ENCODE measurements at places on chromosomes 1 and 21. TPM values are rescaled to one million over a fixed set of nuclear protein-coding genes. Genes with fewer than 3 reads are reported as not detected.

GRCh38 chr1:167926486-167926997 lies 9.9 kb upstream of the DCAF6 start:
- DNase-seq: peak; percentile 58
- no peak overlapping the region for H3K4me3 ChIP-seq
- H3K36me3 ChIP-seq: no peaks in the 10 kb centered on the region
- peaks cover 7% of the 10 kb centered on the region for H3K4me1 ChIP-seq
- no peak overlapping the region for H3K27ac ChIP-seq

- no peak overlapping the region for H3K4me3 ChIP-seq
- no peaks in the 10 kb centered on the region for H3K36me3 ChIP-seq
- H3K27me3 ChIP-seq: no peaks in the 10 kb centered on the region
These were observed 226.3 kb upstream of the USP24 start for GRCh38 chr1:55441489-55441888.

DNA sequence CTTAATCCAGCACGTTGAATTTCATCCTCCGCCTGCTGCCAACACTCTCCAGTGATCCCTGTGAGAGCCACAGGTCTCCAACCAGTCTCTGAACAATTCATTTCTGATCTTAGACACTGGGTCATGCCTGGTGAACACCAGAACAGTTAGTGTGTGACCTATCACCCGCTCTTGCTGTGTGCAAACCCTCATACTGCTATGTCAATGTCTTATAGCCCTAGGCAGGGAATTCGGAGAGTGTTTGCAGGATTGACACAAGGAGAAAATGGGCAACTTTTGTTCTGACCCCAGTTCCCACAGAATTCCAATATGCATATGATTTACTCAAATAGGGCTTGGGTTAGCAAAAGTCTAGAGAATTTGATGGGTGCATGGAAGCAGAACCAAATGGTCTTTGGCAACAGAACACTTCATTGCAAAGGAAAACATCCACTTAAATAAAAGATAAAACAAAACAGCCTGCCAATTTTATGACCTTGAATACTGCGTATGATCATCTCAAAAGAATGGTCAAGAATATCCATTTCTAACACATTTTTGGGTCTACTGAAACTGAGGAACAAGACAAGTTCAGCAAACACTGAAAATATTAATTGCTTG lies 23.0 kb upstream of the GUCA2B start:
- H3K27ac ChIP-seq: no peak overlapping the region
- DNase-seq: no peak
- no peaks in the 10 kb centered on the region for H3K36me3 ChIP-seq
- H3K4me1 ChIP-seq: no peaks in the 10 kb centered on the region
- H3K27me3 ChIP-seq: peaks cover 6% of the 10 kb centered on the region

DNA sequence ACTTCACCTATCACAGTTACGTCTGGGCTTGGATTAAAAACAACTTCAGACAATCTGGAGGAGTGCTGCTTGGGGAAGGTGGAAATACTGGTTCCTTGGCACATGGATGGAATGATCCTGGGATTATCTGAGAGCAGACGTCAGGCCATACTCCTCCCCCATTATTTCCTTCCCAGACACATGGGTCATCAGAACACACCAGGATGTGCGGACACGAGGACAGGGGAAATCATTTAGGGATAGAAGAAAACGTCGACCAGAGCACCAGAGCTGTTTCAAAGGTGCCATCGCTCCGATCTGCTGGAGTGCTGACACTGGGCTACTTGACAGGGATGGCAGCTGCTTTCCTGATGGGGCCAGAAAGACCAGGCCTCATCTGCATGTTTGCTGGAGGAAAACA lies 31.8 kb upstream of the ANGPTL7 start:
- H3K4me3 ChIP-seq: no peak overlapping the region
- peaks cover 17% of the 10 kb centered on the region for H3K36me3 ChIP-seq
- peaks cover 27% of the 10 kb centered on the region for H3K4me1 ChIP-seq
- H3K27me3 ChIP-seq: no peaks in the 10 kb centered on the region

- peaks cover 24% of the 10 kb centered on the region for H3K4me1 ChIP-seq
- no peak overlapping the region for H3K4me3 ChIP-seq
- H3K36me3 ChIP-seq: no peaks in the 10 kb centered on the region
- H3K27ac ChIP-seq: peak overlapping the region; percentile 74
These were observed 4.7 kb downstream of the LAX1 start for GRCh38 chr1:203769505-203770343.

Gene RBM34
- polyA plus RNA-seq: 79.7 TPM

Gene ZSCAN20
- 0.50 TPM for polyA plus RNA-seq

Gene RIMKLA
- 0.33 TPM for polyA plus RNA-seq

Gene UBAP2L
- polyA plus RNA-seq: 44.8 TPM

Gene BSND
- not detected for polyA plus RNA-seq

Gene OR6N1
- not detected for polyA plus RNA-seq

Gene THEM5
- polyA plus RNA-seq: not detected

Gene PRAMEF18
- not detected for polyA plus RNA-seq

Gene PFDN2
- 97.5 TPM for polyA plus RNA-seq

Measured in stomach (tissue), 19 donors.